Calu3 (cell line): ENCODE measurements at places on chromosomes 12 and 14.

- no peak for DNase-seq
Observed at GRCh38 chr12:93812626-93813025, 135.5 kb downstream of the CRADD start.

- no peak for DNase-seq
Observed at GRCh38 chr12:52956987-52957386, 8.1 kb downstream of the KRT18 start.

GRCh38 chr14:89014569-89014850 is 190.1 kb downstream of the TTC8 start:
- no peak for DNase-seq

GRCh38 chr14:105941226-105942166 is 415.1 kb downstream of the TMEM121 start:
- no peak for DNase-seq

- peak; percentile 86 for DNase-seq
Observed at GRCh38 chr12:1907652-1908611, 10.5 kb downstream of the CACNA2D4 start.

DNA sequence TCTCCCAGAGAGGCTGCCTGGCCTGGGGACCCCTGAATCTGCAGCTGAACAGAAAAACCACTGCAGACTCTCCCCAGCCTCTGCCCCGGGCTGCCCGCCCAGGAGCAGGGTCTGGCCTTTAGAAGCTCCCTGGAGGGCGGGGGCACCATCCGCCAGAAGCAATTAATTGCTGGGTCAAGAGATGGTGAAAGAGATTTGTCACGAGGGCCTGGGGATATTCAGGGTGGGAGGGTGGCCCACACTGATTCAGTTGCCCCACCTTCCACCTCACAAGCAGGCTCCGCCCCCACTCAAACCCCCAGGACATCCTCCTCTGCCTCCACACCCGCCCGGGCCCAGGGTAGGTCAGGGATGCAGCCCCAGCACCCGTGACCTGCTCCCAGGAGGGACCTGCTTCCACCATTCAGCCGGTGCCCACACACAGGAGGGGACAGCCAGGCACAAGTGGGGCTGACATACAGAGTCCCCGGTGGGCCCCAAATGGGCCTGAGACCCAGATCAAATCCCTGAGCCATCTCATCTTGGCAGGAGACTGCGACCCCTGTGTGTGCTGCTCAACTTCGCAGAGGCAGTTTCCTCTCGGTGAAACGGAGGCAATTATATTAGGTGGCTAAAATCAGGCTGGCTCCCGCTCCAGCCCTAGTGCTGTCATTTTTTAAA is 23.0 kb downstream of the NCOR2 start:
- no peak for DNase-seq
